ENCODE measurements at places on chromosomes 3 and 15.
A peak's percentile ranks its signal among the peaks of the same experiment; 100 is the strongest.

- no peak for DNase-seq
Observed at GRCh38 chr15:70059476-70060213, 38.1 kb downstream of the TLE3 start.

- DNase-seq = no peak
Observed at GRCh38 chr3:104521606-104522336, 844.9 kb upstream of the ALCAM start.

GRCh38 chr3:143483214-143483613 lies 363.6 kb downstream of the CHST2 start:
- no peak for DNase-seq

DNA sequence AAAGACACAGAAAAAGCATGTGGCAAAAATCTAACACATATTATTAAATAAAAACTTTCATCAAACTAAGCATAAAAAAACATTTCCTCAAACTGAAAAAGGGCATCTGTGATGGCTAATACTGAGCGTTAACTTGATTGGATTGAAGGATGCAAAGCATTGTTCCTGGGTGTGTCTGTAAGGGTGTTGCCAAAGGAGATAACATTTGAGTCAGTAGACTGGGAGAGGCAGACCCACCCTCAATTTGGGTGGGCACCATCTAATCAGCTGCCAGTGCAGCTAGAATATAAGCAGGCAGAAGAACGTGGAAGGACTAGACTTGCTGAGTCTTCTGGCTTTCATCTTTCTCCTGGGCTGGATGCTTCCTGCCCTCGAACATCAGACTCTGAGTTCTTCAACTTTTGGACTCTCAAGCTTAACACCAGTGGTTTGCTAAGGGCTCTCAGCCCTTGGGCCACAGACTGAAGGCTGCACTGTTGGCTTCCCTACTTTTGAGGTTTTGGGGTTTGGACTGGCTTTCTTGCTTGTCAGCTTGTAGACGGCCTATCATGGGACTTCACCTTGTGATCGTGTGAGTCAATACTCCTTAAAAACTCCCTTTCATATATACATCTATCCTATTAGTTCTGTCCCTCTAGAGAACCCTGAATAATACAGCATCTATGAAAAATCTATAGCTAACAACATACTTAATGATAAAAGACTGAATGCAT lies 45.4 kb downstream of the DAZL start:
- no peak for DNase-seq

DNA sequence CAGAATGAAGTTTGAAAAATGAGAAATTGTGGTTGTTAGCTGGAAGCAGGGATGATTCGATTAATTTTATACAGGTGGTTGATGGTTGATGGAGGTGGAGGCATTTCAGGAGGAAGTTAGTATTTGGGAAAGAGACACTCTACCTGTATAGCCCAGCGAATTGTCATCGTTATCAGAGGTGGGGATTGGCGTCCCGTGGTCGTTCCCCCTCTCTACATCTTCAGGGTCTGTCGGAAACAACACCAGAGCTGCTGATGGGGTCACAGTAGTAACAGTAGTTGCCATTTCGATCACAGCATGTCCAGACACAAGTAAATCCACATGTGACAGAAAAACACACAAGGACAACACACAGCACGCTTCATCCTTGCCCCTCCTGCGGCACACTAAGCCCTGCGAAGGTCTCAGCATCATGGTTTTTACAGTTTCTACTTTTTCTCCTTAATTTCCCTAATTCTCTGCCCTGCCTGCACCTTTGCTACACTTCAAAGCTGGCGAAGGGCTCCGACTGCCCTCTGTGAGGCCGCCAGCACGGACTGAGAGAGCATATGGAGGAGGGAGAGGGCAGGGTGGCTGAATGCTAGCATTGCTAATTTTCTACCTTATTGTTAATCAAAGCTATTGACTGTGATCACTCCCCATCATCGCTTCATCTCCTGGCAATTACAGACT lies 642.3 kb downstream of the ROBO1 start:
- no peak for DNase-seq

GRCh38 chr15:68425428-68426060 lies 6.4 kb downstream of the ITGA11 start:
- DNase-seq = no peak

DNA sequence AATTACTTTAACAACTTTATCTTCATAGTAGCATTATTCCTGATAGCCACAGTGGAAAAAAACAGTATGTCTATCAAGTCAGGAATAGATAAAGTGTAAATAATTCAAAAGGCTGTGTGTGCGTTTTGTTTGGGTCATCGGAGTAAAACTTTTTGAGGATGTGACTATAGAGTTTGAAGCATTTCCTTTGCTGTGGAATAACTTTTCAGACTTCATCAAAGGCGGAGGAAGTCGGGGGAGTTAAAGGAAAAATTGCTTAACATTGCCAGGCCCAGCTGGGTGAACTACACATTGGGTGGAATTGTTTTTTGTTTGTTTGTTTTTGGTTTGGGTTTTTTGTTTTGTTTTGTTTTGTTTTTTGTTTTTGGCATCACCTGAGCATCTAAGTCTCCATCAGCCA lies 70.4 kb upstream of the CRTC3 start:
- DNase-seq = no peak

DNA sequence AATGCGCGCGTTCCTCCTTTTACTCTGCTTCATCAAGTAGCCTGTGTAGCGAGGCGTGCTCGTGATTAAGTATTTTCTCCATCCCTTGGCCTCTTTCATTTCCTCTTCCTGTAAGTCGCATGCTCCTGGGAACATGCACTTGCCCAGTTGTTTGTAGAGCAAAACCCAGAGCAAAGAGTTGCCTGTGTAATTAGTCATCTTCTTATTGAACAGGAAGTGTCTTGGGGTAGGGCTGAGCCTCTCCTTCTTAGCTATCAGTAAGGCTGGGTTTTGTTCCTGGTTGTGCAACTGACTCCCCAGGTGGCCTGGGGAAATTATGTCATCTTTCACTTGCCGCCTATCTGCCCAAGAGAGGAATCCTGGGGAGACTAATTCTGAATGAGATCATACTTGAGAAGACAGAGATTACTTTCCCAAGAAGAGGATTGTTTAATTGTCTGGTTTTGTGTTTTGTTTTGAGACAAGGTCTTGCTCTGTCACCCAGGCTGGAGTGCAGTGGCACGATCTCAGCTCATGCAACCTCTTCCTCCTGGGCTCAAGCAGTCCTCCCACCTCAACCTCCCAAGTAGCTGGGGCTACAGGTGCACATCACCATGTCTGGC lies 14.9 kb downstream of the LIPH start:
- peak; percentile 99 for DNase-seq

- no peak for DNase-seq
Observed at GRCh38 chr15:80419546-80419945, 15.4 kb downstream of the ARNT2 start.

GRCh38 chr3:119434703-119435102 lies 28.7 kb downstream of the TMEM39A start:
- DNase-seq = no peak

DNA sequence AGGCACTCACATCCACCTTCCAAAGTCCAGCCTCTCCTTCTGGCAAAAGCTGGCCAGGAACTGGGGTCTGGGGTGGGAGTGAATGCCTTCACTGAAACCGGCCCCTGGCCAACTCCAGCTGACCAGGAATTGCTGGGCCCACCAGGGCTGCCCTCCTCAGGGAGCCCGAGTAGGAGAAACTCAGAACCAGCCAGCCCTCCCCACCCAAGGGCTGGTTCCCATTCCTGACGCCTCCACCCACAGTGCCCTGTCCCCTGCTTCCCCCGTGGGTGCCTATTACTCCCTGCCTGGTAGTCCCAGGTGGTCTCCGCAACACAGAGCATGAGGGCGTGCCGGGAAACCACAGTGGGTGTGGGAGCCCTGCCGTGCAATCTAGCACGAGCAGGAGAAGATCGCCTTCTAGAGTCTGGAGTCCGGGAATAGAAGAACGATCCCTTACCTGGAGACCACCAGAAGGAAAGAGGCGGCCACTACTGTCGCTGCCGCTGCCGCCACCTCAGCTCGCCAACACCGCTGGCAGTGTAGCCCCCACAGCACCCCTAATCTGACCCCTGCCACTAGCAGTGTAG lies 178.8 kb downstream of the POTEB3 start:
- no peak for DNase-seq

DNA sequence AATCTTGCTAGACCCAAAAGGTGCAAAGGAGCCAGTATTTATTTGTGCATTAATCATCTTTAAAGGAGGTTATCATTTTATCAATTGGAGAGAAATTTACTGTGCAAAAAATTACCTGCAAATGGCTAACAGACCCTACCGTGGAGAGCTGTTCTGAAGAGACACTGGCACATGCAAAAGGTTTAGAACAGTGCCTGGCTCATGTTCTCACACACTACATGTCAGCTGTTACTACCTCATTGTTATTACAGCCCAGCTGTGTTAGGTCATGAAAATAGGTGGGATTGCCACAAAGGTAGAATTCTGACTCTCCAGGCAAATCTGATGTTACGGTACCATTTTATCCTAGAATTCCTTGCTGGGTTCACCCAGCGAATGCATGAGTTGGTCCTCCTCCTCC lies 137.3 kb downstream of the SNRK start:
- DNase-seq = no peak

DNA sequence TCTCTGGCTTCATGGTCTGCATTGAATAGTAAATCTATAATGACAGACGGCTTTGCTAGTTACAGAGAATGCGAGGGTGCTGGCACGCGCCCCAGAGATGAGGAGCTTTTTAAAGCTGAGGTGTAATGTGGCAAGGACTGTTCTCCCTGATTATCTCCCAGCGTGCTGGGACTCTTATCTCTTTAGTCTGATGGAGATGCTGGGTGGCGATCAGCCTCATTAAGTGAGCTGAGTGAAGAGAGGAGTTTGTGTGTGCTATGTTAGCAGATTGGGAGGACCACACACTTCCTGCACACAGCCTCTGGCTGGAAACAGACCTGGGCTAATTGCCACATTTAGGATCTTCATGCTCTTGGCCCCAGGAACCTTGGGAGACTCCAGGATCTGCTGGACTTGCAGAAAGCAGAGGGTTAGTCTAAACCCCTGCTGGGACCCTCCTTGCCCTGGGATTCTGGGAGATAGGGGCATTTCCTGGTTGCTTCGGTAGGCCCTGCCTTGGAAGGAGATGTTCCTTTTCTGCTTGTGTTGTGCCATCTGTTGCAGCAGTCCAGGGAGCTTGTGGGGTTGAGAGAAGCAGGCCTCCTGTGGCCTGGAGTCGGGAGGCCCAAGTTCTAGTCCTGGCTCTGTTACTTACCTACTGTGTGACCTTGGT lies 15.0 kb downstream of the PDIA5 start:
- peak; percentile 37 for DNase-seq

DNA sequence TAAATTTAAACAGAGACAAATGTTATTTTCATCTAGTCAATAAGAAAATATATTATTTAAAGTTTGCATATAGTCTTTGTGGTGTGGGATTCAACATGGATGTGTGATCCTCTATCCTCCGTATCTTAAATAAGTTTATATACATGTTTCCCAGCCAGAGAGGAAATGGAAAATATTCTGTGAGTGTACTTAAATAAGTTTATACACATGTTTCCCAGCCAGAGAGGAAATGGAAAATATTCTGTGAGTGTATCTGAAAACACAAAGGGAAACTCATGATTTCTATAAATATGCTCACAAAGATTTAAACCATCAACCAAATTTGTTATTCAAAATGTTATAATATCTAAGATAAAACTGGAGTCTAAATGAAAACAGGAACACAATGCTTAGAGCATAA lies 110.0 kb upstream of the MELTF start:
- DNase-seq = no peak

DNA sequence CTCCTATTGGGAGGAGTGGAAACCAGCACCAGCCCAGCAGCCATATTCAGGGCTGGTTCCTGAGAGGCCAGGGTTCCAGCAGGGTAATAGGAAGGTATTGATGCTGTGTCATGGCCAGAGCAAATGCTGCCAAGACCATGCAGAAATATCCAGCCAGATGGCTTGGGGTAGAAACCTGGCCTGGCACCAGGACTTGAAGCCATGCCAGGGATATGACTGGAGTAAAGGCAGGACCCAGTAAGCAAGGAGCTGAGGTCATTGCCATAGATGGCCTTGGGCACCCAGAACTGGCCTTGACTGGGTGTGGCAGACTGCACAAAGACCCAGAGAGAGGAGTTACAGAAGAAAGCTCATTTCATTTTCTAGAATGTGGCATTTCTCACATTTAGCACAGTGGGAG lies 257.6 kb upstream of the GOLGA6L4 start:
- DNase-seq = no peak

DNA sequence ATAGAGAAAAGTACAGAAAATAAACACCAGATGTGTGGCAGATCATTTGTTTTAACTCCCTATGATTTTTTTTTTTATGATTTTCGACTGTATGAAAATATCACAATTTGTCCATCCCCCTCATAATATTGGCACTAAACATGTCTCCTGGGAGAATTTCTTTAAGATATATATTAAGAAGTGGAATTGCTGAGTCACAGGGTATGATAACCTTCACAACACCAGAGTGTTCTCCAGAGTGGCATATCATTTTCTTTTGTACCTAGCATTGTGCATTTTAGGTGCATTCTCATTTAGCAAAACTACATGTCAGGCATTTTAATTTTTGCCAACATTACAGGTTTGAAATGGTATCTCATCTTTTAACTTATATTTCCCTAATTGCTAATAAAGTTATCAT lies 170.9 kb downstream of the FRMD5 start:
- DNase-seq = no peak

GRCh38 chr3:194163697-194164096 lies 27.7 kb downstream of the HES1 start:
- DNase-seq = no peak

- no peak for DNase-seq
Observed at GRCh38 chr15:29852201-29852600, 29.9 kb upstream of the TJP1 start.

DNA sequence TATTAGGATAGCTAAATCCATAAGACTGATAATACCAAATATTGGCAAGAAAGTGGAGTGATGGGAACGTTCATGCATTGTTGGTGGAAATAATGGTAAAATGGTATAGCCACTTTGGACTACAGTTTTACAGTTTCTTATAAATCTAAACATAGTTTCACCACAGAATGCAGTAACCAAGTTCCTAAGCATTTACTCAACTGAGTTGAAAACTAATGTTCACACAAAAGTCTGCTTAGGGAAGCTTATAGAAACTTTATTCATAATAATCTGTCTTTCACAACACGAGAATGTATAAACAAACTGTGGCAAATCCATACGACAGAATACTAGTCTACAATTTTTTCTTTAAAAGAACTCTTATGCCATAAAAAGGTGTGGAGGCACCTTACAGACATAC lies 969.3 kb downstream of the FHIT start:
- no peak for DNase-seq

DNA sequence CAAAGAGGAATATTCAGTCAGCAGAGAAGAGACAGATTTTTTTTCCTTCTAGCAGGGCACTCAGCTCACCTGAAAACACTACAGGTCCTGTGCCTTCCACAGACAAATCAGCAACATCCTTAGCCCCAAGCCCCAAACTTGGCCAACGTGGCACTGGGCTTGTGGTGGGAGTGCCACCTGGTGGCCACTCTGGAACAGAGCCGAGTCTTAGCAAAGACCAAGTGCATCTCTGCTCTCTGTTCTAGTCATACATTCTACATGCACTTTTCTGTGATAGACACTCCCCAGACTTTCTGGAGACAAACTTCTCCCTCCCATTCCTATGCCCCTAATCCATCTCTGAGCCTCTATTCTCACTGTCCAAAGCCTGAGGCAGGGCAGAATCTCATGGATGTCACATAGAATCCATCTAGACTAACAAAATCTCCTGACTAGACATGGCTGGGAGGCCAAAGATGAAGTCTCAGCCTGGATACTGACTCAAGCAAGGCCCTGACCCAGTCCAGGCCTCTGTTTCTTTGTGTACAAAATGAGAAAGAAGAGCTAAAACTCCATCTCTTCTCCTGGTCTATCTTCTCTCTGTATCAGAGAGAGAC lies 5.1 kb upstream of the SEMA7A start:
- DNase-seq = no peak

- DNase-seq = no peak
Observed at GRCh38 chr15:25832158-25832557, 31.0 kb downstream of the ATP10A start.

All from SK-N-MC (cell line).